ENCODE measurements at places on chromosomes 2 and 18.

- no peak for DNase-seq
These were observed 431.9 kb upstream of the TCF4 start for GRCh38 chr18:56019908-56020307.

DNA sequence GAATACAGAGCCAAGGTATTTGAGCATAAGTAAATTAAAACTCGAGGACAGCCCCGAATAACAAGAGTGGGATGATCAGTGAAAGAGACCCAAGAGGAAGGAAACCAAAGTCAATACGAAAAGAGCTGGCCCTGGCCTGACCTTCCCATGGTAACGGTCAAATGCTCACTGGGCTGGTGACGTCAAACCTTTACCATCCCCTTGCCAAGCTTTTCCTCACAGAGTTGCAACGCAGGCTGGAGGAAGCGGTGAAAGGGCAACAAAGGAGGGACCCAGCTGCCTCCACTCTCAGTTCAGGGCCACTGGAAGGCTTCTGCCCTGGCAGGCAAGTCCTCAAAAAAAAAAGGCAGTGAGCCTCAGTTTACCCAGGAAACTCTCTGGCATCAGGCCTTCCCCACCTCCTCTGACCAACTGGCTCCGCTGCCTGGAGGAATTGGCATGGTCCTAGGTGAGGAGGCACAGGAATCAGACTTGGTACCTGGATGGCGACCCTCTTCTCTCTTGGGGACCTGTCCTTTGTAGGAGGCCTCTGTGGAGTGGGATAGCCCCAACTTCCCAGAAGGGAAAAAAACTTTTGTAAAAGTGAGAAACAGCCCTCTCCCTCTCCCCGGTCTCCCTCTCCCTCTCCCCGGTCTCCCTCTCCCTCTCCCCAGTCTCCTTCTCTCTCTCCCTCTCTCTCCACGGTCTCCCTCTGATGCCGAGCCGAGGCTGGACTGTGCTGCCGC, 212.4 kb downstream of the ANAPC1 start:
- DNase-seq: no peak

DNA sequence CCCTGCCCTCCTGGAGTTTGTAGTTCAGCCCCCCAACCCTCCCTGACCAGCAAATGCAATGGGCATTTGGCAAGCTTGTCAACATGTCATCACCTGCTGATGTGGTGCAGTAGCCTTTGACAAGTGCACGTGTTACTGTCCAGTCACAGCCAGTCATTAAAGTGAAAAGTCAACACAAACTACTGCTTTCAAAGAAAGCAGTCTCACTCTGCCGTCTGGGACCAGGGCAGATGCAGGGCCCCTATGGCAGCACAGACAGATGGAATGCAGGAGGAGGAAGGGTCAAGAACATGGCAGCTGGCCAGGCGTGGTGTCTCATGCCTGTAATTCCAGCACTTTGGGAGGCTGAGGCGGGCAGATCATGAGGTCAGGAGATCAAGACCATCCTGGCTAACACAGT, 222.4 kb upstream of the OSR1 start:
- DNase-seq: no peak

DNA sequence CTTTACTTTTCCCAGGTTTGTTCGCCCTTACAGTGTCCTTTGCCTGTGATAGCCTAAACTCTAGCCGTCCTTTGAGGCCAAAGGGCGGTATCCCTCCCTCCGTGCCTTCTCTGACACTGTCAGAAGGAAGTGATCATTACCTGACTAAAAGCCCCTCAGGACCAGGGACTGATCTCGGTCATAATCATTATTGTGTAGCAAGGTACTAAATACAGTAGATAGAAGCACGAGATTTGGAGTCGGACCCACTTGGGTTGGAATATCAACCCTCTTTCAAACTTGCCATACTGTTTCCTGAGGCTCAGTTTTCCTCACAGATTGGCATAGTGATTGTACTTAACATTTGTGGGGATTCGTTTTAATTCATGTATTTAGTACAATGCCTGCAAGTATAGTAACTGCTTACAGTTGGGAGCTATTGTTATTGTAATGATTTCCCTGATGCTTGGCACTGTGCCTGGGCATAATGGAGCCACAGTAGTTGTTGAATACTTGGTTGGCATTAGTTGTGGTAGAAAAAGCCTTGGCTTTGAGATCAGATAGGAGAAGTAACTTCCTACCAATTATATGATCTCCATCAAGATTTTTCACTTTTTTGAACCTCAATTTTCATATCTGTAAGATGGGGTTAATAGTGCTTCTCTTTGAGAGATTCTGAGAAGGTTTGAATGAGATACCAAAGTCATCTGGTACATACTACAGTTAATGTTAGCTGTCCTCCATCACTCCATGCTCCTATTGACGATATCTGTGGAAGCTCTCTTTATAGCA, 836 bp downstream of the STK11IP start:
- no peak for DNase-seq

GRCh38 chr2:100786297-100786658, 33.7 kb upstream of the NPAS2 start:
- no peak for DNase-seq

DNA sequence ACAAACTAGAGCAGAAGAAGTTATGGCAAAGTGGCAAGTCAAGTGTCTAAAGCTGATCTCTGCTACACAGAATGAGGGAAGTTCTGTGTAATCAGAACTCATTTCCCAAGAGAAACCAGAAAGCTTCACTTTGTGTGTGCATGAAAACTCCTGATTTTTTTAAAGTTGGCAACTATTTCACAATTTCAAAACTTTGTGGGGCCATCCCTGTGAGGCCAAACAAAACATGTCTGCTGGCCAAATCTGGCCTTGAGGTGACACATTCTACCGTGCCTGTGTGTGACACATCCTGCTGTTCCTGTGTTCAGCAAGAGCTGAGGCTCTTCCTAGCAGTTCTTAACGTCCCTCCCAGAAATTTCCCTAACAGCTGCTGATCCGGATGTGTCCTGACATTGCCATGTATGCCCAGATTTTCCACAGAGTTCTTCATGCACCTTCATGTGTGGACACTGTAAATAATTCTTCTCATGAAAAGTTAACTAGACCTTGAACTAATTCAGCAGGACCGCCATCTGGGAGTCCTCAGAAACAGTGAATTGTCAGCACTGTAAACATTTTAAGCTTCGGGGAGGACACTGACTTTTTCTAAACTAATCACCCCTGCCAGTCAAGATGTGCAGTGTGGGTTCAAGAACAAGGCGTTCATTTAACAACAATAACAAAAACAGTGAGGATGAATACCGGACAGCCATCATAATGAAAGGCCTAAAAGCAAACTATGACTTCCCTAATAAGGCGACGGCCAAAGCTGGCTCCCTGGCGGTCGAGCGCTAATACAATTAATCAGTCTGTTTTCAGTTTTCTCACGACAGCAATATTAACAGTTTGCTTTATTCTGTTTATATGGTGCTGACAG, 99.0 kb downstream of the PLEKHM3 start:
- no peak for DNase-seq

- no peak for DNase-seq
These were observed 76.7 kb downstream of the PTGR3 start for GRCh38 chr18:75132098-75132870.

DNA sequence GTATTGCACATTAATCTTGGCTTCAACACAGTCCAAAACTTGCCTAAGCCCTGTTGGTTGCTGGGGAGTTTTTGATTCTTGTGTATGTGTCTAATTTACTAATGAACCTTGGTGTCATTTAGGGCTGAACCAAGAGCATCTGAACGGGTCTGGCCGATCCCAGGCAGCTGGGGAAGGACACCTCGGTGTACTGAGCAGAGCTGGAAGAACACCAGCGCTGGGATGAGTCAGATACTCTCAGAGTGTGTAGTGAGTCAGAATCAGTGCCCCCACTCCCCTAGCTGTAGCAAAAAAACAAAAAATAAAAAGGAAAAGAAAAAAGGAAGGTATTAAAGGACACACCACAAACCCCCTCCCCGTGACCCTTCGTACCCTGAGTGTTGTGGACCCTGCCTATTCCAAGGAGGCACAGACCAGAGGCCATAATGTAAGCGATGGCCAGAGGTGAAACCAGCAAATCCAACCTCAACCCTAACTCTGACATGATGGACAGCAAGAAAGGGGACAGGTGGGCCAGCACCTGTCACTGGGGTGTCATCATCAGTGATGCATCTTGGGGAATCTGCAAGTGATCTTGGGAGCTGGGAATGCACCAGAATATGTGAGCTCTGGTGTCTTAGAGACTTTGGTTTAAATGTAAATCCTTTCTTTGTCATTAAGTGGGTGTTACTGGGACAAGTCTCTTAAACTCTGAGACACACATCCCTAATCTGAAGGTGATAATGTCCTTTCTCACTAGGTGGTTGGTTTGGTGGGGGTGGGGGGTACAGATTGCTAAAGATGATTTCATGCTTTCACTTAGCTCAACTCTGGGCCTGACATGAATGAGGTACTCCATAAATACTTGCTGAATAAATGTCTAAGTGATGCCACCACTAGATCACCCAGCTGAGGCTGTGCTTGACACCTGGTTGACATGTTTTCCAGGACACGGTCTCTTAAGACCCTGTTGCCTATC, 34.2 kb upstream of the NCOA1 start:
- DNase-seq: no peak

DNA sequence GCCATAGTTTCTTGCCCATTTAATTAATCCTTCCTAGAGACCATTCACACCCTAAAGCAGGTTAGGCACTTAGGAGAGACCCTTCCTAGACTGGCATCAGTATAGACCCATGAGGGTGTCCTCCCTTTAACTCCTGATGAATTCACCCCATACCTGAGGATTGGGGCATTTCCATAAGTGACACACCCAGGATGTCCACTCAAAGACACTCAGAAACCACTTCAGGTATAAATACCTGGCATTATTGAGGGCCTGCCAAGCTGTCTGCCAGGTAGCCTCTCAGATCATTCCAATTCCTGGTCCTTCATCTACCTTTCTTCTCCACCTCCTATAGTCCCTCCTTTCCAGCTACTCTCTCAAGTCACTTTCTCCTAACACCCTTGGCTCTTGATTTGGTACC, 57.5 kb upstream of the SLC14A2 start:
- no peak for DNase-seq

DNA sequence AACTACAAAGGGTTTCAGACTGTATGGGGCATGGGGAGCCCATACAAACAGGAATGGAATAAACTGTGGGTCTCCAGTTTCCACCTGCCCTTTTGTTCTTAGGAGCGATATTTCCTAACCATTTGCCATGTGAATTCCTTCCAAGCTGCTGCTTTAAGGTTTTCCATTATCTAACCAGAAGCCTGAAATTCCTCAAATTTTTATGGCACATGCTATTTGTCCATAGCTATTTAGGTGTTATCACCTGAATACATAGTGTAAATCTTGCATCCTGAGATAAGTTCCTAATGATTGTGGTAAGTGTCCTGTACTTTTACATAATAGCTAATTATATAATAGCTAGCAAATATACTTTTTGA, 17.4 kb upstream of the PAIP2B start:
- no peak for DNase-seq

GRCh38 chr2:29878898-29879297, 42.5 kb downstream of the ALK start:
- no peak for DNase-seq

DNA sequence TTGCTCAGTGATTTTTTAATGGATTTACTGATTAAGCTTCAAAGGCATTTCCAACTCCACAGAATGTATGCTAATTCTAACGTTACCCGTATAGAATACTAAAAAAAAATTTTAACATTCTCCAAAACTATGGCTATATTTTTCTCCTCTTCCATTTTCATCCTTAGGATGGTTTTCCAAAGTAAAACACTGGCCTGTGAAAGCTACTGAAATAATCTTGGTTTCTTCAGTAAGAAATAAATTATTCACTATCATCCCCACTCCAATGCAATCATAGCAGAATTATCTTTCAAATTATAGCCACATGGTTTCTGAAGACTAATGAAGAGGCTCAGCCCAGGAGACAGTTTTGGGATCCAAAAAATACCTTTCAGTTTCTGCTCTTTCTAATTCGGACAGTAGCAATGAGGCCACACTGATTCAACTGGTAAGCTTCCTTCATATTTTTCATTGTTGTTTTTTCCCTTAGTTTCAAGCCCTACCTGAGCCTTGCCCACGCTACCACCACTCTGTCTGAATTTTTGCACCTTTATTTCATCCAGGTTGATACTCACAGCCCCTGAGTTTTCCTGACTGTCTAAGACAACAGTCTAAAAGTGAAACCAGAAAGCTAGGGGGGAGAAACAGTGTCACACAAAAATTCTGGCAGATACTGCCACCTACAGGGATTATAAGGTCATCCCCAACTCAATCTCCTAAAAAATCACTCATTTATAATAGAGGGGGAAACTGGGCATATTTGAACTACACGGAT, 887.9 kb downstream of the NRXN1 start:
- DNase-seq: no peak

GRCh38 chr2:28011322-28011737, 120.8 kb downstream of the BABAM2 start:
- DNase-seq: no peak

- no peak for DNase-seq
These were observed 381.5 kb downstream of the NRXN1 start for GRCh38 chr2:50650403-50650810.

GRCh38 chr2:26562811-26563645, 78.1 kb downstream of the CIB4 start:
- no peak for DNase-seq

- DNase-seq: no peak
These were observed 32.2 kb upstream of the MTIF2 start for GRCh38 chr2:55301277-55301676.

DNA sequence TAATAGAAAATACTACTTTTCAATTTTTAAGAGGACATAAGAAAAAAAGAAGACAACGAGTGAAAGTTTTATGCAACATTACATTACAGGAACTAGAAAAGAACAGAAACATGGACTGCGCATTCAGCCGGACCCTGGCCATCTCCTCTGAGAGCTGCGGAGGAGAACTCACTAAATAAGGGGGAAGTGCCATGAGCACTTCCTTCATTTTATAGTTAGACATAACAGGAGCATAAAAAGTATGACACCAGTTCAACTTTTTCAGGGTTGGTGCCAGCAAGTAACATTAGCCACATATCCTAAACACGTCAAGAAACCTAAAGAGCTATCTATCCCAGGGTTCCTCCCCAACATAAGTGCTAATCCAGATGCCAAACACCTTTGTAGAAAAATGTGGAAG, 78.0 kb upstream of the SERTAD2 start:
- no peak for DNase-seq
